CD4-positive, alpha-beta T cell treated with Interleukin-17A for 1 hour (primary cell): ENCODE measurements at places on chromosomes 16 and 17.

DNA sequence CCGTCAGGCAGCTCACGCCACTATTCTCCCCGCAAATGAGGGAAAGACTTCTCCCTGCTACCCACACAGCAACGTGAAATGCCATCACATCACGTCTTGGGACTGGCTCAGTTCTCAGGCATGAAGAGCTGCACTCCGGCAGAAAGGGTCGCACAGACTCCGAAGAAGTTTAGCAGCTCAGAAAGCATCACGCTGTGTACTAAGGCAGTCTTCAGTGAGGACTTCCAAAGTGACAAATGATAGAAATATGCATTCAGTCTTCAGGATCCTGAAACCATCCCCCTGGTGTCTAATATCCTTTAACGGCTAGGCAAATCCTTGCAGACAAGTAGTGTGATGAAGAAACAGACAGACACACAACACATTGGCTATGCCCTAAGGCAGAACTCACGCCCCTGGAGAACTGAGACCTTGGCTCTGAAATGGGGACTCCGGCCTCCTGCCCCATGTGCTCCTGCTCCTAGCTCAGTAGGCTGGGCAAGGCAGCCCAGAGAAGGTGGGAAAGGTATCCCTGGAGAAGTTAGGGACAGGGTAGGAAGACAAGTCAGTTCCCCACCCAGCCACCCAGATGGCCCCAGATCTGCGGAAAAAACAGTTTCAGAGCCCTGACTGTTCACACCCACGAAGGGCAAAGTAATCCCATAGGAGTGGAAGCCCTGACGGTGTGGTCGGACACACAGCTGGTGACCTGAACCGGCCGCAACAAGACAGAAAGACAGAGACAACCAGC, 1.6 kb downstream of the XYLT1 start:
- DNase-seq: no peak

DNA sequence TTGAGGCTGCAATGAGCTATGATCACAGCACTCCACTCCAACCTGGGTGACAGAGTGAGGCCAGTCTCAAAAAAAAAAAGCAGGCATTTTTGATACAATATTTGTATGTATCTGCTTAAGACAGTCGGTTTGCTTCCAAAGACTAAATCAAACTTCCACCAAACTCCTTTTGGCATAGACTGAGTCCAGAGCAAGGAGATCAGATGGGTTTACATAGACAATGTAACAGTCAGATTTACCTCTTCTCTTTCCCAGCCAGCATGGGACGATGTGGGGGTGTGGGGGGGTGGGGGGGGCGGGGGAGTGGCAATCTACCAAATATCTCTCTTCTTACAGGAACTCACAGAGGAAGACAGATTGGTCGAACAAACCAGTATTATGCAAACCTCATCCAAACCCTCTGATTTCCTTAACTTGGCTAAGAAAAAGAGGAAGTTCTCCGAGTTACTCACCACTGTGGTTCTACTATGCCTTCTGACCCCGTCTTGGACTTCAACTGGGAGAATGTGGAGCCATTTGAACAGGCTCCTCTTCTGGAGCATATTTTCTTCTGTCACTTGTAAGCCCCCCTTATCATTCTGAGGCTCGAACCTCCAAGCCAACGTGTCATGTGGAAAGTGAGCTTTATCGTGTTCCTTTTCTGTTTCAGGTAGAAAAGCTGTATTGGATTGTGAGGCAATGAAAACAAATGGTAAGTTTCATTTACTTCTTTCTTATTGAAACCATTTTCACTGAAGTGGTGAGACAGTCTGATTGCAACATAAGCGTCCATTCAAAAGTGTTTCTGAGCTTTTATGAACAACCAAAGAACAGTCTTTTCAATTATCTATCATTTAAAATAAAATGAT, at the start of gene MILR1:
MILR1 (plus strand) TSS at position 451 of the 848 bp plus-strand sequence; CDS start at position 505, 54 bp downstream.
- DNase-seq: peak; percentile 36

DNA sequence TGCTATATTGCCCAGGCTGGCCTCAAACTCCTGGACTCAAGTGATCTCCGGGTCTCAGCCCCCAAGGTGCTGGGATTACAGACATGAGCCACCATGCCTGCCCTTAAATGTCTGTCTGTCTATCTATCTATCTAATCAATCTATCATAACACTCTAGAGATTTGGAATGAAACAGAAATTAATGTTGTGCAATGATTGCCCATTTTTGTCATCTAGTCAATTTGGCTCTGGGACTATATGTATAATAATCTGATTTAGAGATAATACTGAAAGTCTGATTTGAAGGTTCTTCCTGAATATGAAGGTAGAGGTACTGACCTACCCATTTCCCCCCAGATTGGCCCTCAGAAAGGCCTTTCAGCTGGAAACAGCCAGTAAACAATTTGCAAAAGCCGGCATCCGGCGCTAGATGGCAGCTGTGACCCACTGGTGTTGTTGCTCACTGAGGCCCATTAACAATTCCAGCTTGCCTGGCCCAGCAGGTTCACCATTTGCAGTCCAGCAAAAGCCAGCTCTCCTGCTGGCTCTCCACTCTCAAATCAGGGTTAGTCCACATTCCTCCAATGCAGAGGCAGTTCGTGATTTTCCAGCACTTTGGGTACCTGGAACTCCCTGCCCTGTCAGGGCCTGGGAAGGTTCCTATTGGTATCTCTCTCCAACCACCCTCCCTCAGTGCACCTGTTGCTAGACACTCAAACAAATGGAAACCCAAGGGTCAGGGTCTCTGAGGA, 22.9 kb upstream of the C16orf87 start:
- DNase-seq: peak; percentile 63

GRCh38 chr16:24609740-24610415, 70.5 kb downstream of the RBBP6 start:
- DNase-seq: no peak

DNA sequence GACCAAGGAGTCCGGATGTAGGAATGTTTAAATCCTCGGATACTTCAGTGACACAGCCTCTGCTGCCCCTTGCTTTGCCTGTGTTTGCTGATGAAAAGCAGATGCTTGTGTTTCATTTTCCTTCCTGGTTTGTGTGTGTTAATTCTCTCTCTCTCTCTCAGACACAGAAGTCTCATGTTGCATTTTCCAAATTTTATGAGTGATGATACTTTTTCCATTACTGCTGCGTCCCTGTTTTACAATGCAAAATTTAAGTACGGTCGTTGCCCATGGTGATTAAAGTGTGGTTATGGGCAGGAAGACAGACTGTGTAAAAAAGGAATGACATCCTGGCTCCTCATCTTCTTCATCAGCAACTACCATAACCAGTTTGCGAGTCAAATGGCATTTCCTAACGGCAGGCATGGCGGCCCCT, 5.7 kb downstream of the RMI2 start:
- no peak for DNase-seq

GRCh38 chr17:64340557-64340956, 50.1 kb downstream of the PECAM1 start:
- no peak for DNase-seq

DNA sequence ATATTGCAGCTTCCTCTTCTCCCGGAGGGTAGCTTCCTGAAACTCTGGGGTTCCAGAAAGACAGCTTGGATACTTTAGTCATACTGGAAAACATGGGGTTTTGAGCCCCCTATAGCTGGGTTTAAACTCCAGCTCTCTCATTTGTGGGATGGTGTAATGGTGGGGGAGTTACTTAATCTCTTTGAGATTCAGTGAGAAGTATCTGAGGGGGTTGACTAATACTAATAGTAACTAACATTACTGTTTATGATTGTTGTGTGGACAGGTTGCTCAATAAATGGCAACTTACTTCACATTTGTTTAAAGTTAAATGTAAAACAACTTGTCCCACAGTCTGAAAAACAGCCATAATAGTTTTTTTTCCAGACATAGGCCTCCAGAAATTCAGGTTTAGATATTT, 5.1 kb upstream of the SUZ12 start:
- no peak for DNase-seq

GRCh38 chr17:31431852-31432658, 40.6 kb downstream of the RAB11FIP4 start:
- no peak for DNase-seq

DNA sequence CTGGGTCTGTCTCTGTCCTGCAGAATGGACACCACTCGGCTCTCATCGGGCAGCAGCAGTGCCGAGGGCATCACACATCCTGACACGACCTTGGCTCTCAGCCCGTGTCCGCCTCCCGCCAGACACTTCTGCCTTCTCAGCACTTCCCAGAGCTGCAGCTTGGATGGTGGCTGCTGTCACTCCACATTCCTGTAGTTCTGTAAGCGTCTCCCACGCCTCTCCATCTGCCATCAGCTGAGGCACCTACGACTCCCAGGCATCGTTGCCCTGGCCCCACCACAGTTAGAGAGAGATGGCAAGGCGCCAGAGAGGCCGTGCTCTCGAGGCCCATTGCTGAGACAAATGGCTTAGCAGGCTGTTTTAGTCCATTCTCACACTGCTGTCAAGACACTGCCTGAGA, 195.9 kb upstream of the CHMP6 start:
- DNase-seq: no peak

DNA sequence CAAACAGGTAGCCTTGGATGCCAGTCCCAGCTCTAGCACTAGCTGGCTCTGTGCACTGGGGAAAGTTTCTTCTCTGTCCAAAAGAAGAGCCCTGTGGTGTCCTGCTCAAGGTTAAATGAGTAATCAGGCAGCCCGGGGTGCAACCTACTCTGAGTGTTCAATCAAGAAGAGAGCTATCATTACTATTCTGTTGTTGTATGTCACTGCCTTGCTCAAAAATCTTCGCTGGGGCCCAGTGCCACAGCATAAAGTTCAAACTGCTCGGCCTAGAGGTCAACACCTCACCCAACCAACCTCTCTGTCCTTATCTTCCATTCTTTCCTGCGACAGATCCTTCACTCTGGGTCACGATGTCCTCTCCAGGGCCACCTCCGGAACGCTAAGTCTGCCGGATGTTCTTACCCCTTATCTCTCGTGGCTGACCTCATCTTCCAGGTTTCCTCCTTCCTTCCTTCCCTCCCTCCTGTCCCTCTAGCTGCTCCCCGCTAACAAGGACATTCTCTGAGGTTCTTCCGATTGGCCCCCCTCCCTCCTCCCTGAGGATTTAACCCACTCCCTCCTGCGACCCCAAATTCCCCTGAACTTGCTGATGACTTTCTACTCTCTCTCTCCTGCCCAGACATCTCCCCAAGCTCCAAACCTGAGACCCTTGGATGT, 4.4 kb downstream of the FDXR start:
- DNase-seq: no peak

GRCh38 chr16:68539711-68540239, 684 bp downstream of the ZFP90 start:
- DNase-seq: peak; percentile 53

DNA sequence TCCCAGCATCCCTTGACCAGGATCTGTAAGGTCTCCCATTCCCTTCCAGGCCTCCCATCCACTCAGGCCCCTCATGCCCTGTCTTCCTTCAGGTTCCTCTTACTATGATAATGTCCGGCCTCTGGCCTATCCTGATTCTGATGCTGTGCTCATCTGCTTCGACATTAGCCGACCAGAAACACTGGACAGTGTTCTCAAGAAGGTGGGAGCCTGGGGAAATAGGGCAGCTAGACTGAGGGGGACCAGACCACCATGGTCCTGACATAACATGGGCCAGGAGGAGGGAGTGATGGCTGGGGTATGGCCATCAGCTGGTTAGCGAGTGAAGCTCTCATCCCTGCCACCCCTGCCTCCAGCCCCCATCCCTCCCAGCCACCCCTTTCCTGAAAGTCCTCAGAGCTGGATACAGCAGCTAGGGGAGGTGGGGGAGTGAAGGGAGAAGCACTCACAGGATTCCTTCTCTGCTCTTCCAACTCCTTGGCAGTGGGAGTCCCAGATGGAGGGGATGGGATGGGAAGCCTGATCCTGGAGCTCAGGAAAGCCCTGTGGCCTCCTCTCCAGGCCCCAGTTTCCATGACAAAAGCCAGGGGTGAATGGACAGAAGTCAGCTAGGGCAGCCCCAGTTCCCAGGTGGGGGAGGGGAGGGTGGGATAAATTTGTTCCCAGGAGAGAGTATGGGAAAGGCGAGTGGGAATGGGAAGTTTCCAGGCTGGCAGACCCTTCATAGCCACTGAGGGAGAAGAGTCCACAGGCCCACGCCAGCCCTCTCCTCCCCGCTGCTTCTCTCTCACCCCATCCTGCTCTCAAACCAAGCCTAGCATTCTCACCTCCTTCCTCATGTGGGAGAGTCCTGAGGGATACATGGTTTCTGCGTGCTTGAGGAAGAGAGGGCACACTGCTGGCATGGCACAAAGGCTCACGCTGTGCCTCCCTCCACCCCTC, 2.3 kb downstream of the RND2 start:
- no peak for DNase-seq

- no peak for DNase-seq
Measured at GRCh38 chr17:40000161-40000560, 15.1 kb upstream of the CSF3 start.

- DNase-seq: no peak
Measured at GRCh38 chr17:77231076-77231871, 90.5 kb downstream of the SEC14L1 start.

DNA sequence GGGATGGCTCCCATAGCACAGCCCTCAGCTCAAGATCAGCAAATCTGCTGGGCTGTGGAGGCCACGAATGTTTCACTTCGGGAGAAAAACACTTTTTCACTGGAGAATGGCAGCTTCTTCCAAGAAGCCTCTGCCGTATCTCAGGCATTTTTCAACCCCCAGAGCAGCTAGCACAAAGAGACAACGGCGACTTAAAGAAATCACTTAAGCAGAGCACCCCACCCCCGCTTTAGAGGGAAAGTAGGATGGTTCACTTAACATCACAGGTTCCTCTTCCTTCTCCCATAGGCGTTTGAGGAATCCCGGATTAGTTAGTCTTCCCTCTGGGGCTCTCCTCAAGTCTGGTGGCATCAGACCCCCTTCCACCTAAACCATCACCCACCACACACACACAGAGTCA, 27.6 kb downstream of the CYB561 start:
- DNase-seq: no peak

GRCh38 chr17:78019367-78019975, 61.0 kb downstream of the TNRC6C start:
- DNase-seq: peak; percentile 43

DNA sequence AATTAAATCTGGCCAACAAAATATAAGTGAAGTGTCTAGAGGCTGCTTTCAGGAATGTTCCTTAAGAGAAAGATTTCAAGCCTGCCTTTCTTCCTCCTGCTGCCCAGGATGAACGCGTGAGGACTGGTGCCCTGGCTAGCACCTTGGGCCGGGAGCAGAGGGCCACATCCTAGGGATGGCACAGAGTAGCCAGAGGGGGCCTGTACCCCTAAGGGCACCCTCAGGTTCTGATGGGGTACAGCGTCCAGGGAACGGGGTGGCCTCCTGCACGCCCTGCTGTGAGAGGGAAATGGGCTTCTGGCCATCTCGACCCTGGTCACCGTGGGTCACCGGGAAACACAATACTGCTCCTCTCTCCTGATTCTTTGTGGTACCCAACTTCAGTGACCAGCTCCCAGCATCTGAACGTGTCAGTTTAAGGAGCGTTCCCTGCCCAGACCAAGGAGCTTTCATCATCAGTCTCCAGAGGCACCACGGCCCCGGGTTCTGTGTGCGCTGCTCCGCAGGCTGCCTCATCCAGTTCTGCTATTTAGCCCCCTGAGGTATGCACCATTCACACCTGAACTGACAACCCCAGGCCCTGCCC, 40.3 kb downstream of the MAP1LC3B start:
- no peak for DNase-seq

GRCh38 chr16:63426275-63426870, 1390.1 kb upstream of the CDH8 start:
- no peak for DNase-seq

- DNase-seq: no peak
Measured at GRCh38 chr17:32756696-32757095, 120.2 kb downstream of the MYO1D start.
